ENCODE measurements at places on chromosomes 4 and X. TPM values are rescaled to one million over a fixed set of nuclear protein-coding genes. Genes with fewer than 3 reads are reported as not detected.

DNA sequence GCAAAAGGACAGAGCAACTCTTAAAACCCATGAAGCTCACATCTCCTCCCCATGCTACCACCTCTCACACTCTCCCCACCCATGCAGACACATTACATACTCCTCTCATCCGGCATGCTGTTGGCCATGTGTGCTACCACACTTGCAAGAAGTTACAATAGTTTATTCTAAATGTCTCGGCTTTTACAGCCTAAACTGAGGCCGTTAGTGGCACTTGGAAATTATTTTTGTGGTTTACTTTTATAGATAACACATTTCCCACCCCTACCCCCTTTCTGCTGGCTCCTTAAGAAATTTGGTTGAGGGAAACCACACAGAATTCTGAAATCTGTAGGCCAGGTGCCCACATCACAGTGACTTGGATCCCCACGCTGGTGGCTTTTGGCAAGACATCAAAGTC lies 141.1 kb upstream of the HHIP start:
- DNase-seq: no peak

DNA sequence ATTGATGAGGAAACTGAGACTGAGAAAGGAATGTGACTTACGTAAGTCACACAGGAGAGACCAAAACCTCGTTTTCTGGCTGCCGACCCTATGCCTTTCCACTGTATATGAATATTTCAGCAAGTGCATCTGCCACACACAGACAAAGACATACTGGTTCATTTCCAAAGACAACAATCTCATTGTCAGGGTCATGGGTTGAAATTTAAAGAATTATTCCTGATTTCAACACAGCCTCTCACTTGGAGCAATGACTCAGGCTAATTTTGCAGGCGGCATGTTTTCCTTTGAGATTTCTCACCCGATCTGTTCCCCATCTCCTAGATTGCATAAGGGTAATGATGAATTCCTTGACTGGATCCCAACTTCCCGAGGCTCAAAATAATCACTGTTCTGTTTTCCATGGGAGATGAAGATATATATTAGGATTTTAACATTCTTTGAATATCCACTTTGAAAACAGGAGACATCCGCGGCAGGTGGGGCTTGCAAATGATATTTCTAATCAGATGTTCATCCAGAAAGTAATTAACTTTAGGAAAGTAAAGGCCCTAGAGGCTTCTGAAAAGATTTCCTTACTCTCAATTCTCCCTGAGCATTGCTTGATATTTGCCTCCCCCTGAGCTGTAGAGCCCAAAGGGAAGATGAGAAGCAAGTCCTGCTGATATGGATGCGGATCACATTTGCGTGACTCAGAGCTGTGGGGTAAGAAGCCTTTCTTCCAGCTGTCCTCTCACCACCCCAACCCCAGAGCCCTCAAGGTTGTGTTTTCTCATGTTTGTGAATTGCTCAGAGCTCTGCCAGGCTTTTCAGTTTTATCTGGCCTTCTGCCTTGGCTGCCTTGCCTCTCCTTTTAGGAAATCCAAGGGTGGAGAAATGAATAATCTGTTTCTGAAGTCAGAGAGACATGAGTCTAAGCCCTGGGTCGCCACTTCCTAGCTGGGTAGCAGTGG lies 361.1 kb upstream of the BOD1L1 start:
- peak; percentile 49 for DNase-seq

- DNase-seq: no peak
Observed at GRCh38 chr4:75666299-75666698, 6.9 kb downstream of the G3BP2 start.

- no peak for DNase-seq
Observed at GRCh38 chr4:39464886-39465501, 6.1 kb downstream of the LIAS start.

GRCh38 chr4:137454767-137455166 lies 77.5 kb downstream of the PCDH18 start:
- DNase-seq: no peak

GRCh38 chrX:36019125-36019524 lies 99.6 kb downstream of the CFAP47 start:
- no peak for DNase-seq

GRCh38 chr4:181685461-181685860 lies 557.7 kb upstream of the TENM3 start:
- DNase-seq: no peak

DNA sequence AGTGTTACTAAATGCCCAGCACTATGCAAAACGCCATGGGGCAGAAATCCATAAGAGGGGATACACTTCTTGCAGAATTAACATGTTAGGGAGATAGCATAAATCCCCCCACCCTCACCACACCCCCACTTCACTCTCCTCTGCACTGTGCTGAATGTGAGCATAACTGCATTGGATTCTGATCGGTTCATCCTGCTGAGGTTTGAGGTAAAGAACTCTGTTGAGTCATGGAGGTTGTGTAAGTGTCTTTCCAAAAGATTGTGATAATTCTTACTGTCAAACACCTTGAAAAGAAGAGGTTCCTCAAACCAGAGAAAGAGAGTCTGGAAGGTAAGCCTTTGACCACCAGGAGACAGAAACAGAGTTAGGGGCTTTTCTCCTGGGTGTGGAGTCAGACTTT lies 43.6 kb downstream of the RBM47 start:
- DNase-seq: no peak

DNA sequence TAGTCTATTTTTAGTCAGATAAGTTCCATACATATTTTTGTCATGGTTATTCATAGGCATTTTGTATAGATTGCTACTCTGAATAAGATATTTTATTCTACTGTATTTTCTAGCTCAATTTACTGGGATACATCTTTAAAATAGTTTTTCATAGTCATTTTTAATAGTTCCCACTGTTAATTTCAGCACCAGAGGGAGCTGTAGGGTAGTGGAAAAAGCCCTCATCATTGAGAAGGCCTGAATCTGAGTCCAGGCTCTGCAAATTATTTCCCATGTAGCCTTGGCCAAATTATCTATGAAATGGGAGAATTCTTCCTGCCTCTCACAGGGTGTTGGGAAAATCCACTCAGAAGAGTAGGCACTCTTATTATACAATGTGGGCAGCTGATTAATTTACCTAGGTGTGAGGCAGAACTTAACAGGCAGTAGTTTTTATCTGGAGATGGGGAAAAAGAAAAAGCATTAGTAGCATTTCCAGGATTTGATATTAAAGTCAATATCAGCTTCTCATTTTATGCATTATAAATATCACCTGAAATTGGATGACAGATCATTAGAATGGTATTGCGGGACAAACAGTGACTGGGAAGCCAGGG lies 102.9 kb upstream of the PAQR3 start:
- DNase-seq: peak; percentile 26

- DNase-seq: no peak
Observed at GRCh38 chrX:12026481-12026880, 111.8 kb upstream of the FRMPD4 start.

DNA sequence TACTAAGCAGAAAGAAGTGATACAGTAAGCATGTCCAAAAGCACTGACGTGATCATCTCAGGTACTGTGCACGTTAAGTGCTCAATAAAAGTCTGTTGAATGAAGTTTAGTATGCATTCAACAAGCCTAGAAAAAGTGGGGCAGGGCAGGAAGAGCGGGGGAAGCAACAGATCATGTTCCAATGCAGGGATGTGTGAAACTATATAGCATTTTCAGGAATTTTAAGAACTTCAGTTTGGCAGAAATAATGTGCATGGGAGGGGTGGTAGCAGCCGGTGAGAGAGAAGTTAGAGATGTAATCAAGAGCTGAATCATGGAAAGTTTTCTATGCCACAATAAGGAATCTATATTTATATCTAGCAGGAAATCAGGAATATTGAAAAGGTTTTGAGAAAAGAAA lies 19.2 kb upstream of the CCNA2 start:
- DNase-seq: no peak

DNA sequence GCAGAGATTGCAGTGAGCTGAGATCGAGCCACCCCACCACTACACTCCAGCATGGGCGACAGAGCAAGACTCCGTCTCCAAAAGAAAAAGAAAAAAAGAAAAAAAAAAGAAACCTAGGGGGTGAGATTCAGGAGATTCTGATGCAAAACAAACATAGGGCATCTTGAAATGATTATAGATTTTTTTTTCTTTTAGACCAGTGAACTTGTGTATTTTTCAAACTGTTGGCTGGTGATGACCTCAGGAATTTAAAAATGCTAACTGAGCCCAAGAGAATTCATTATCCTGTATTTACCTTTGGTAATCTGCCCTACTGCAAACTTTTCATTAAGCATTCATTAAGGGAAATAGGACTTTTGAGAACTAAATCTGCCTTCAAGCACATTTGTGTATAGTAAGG lies 20.6 kb downstream of the ATP10D start:
- DNase-seq: no peak

DNA sequence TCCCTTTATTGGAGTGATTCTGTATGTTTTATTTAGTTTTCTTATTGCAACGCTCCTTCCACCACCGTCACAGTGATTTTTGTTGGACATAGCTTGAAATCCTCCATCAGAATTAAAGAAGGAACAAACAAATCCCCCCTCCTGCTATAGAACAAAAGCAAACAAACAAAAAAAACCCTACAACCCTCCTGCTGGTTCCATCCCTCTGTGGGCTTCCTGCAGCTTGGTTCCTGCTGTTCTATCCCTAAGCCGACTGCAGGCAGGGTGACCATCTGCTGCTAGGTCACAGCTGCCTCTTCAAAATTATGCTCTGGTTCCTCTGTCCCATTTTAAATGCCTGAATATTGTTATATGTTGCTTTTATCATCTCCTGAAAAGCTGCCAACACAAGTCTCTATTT lies 116.8 kb upstream of the AGA start:
- no peak for DNase-seq

EREG gene
- total RNA-seq: not detected

GPRIN3 gene
- total RNA-seq: 2.2 TPM

FOXR2 gene
- total RNA-seq: 5.6 TPM

FRMD7 gene
- 0.06 TPM for total RNA-seq

TEX13C gene
- 7.2 TPM for total RNA-seq

HEPH gene
- total RNA-seq: 6.3 TPM

NR0B1 gene
- total RNA-seq: 81.5 TPM

FGB gene
- total RNA-seq: 0.93 TPM

DCAF4L1 gene
- total RNA-seq: 57.9 TPM

Measured in testis (tissue), 5 donors.